Activated CD4-positive, alpha-beta T cell treated with anti-CD3 and anti-CD28 coated beads for 1 hour (primary cell): ENCODE measurements at places on chromosomes 7 and 10.
A peak's percentile ranks its signal among the peaks of the same experiment; 100 is the strongest.

DNA sequence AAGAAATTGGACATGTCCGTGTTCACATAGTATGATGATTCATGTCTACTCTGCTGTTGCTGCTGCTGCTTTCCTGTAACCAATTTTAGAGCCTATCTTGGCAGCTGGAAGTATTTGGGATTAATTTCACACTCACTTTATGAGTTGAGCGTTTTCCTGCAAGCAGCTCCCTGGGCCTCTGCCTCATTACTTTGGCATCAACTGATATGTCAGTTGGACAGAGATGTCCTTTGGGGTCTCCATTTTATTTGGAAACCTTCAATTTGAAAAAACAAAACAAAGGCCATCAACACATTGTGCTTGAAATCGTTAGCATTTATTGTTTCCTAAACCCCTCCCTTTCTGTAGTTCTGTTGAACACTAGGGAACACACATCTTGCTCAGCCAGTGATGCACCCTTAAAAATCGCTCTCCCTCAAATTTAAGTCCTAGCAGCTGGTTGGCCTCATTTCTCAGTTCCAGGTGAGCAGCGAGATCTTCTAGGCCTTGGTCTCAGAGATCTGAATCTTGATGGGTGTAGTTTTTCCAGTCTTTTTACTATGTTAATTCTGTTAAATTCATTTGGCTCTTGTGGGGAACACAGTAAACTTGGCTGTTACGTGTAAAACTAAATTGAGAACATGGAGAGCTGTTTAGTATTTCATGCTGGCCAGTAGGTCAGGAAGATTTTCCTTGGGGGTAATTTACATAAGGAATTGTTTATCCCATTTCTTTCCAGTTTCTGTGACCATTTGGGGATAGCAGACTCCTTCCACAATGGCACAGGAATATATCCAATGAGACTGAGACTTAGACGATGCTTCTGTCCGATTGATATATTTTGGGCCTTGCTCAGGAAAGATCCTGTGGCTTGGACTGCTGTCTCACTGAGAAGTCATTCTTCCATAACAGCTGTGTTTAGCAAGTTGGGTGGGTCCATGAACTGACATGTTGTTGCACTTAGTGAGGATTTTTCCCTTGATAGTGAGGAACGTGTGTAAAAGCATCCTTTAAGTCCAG is 371.6 kb downstream of the BBS9 start:
- no peak for DNase-seq

DNA sequence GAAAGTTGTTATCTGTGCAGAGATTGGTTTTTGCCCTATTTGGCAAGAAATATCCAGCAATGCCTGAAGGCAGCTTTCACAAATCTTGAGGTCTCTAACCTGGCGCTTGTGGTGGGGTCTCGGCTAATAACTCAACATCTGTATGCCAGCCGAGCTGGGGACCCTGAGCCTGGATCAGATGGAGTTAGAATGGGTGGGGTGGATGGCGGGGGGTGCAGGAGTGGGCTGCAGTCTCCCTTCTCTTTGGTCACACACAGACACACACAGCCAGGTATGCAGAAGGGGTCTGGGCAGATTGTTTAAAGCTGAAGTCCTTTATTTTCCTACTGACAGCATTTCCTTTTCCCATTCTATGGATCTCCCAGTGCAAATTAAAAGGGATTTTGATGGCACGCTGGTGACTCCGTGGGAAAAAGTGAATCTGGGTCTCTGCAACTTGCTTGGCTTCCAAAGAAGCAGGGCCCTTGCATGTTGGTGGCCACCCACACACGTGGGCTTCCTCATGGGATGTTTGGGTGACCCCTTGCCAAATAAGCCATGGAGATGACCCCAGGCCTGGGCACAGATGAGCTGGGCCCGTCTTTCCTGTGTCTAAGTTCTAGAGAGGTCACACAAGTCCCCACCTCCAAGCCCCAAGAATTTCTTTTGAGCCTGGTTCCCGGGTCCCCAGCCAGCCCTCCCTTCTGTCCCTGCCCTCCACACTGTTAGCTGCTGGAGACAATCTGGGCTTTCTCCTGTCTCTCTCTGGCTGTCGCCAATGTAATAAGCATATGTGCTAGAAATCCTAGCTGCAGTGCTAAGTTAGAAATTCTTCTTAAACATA is 39.9 kb upstream of the EMX2 start:
- DNase-seq: no peak

DNA sequence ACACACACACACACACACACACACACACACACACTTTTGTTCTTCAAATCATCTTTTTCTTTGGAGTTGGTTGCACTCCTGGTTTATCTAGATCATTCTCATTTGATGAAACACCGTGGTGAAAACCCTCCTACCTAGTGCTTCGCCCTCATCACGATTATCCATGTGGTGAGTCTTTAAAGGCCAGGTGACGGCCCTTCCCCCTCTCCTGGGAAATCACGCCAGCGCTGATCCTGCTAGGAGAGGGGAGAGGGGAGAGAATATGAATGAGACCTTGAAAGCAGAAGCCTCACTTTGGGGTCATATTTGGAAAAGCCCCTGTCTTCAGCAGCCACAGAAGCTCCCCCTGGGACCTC is 103.9 kb upstream of the LRRC4 start:
- DNase-seq: no peak

- no peak for DNase-seq
Observed at GRCh38 chr7:37212556-37212955, 236.1 kb downstream of the ELMO1 start.

GRCh38 chr7:107659666-107660065 is 962 bp upstream of the SLC26A4 start:
- DNase-seq: no peak

DNA sequence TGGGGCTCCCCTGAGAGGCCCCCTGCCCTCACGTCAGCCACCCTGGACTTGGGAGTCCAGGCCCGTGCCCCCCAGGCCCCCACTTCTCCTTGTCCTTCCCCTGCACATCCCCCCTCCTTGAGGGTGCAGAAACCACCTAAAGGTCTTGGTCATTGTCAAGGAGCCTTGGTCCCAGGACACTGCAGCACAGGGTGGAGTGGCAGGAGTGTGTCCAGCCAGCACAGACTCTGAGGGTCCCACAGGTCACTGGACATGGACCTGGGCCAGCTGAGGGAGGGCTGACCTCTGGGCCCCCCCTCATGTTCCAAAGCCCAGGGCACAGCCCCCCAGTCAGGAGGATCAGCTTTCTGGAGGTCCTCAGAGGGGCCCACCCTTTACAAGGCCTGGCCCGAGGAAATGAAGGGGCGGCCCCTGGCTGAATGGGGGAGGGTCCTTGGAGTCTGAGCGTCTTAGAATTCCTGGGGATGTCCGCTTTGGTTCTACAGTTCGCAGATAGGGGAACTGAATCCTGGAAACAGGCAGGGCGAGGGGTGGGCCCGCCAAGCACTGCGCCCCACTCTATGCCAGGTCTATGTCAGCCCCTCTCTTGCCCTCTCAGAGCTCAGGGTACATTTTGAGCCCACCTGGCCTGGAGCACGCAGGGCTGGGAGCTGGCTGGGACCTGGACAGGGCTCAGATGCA is 54.0 kb downstream of the PWWP2B start:
- DNase-seq: no peak

DNA sequence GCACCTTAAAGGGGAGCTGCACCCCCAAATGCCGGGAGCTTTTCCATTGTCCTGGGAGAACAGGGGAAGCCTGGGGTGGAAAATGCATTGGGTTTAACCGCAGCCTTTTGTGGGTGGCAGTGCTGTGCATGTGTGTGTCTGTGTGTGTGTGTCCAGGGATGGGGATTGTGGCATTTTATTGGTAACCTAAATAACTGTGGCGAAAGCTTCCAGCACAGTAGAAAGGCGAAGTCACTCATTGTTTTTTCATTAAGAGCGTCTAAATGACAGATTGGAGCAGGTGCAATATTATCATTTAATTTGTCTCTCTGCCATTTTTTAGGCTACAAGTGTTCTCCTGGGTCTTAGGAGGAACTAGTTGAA is 55.1 kb downstream of the INSIG1 start:
- DNase-seq: no peak

DNA sequence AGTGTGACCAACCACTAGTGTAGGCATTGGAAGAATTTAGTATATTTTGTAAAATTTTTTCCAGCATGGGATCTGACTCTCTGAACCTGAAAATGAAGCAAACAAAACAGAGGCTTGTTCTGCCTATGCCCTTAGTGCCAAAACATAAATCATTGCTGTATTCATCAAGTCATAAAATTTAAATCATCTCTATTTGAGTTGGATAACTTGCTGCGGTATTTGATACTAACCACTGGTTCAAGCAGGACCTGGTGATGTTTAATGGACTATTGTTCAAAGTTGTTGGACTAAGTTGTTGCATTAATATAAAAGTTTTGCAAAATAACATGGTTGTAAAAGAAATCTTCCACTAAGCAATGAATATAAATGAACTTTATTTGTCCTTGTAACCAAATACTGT is 19.8 kb upstream of the RPA3 start:
- DNase-seq: no peak

GRCh38 chr7:142585425-142585824 is 163.8 kb upstream of the PRSS1 start:
- no peak for DNase-seq

GRCh38 chr7:134101716-134102115 is 25.4 kb upstream of the LRGUK start:
- no peak for DNase-seq

DNA sequence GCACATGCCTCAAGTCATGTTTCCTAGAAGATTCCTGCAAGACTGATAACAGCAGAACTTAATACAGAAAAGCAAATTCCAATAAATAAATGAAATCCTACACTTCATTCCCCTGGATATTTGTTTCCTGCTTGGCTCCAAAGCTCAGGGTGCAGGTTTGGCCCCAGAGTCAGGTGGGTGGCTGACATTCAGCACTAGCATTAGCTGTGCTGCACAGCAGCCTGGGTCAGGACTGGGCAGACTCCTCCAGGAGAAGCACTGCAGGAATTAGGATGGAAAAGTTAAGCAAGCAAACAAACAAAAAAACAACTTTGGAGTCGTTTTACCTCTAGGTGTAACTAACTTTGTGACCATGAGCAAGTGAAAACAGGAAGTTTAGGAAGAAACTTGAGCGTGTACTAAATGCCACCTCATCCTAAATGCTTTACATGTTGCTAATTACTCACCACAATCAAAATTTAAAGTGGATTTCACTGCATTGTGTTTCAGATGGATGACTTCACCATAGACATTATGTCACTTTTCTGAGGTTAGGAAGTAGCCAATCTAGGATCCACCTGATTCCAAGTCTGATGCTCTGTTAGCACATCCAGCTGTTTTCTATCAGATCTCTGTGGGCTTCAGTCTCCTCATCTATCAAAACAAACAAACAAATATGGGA is 239.4 kb downstream of the C7orf25 start:
- no peak for DNase-seq

- no peak for DNase-seq
Observed at GRCh38 chr7:80127412-80128160, 7.0 kb upstream of the GNAI1 start.

GRCh38 chr7:138865843-138866242 is 67.8 kb upstream of the ATP6V0A4 start:
- peak; percentile 19 for DNase-seq

DNA sequence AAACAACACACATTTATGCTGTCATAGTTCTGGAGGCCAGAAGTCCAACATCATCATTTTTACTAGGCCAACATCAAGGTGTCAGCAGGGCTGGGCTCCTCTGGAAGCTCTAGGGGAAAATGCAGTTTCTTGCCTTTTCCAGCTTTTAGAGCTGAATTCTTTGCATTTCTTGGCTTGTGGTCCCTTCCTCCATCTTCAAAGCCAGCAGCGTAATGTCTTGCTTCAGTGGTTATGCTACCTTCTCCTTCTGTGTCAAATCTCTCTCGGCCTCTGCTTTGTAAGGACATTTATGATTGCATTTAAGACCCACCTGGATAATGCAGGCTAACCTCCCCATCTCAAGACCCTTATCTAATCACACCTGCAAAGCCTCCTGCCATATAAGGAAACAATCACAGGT is 66.5 kb upstream of the ANKRD1 start:
- DNase-seq: no peak
